ENCODE measurements at places on chromosomes 13 and 19.

GRCh38 chr13:74461011-74461410 is 326.8 kb upstream of the KLF12 start:
- DNase-seq: no peak

DNA sequence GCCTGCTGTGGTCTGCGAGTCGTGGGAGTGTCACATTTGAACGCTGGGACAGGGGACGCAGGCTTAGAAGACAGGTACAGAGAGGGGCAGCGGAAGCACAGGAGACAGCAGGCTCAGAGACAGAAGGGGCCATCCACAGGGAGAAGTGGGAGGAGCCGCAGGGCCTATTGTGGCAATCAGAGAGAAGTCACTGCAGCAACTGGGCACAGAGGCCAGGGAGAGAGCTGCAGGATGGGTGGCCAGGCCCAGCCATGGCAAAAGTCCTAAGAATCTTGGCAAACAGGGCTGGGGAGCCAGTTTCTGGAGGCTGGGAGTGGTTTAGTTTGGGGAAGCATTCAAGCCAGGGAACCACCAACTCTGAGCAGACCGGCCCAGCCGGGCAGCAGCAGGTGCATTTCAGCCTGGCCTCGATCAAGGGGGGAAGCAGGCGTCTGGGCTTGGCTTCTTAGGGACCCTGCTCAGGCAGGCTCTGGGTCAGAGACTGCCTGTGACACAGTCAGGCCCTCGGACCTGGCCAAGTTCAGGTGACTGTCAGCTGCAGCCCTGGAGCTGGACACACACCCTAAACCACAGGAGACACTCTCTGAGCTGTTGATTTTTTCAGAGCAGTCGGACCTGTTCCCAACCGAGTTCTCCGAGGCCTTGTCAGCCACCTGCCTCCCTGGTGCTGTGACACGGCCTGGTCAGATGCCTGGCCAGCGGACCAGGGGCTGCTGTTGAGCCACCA is 11.8 kb downstream of the SH3GL1 start:
- no peak for DNase-seq

DNA sequence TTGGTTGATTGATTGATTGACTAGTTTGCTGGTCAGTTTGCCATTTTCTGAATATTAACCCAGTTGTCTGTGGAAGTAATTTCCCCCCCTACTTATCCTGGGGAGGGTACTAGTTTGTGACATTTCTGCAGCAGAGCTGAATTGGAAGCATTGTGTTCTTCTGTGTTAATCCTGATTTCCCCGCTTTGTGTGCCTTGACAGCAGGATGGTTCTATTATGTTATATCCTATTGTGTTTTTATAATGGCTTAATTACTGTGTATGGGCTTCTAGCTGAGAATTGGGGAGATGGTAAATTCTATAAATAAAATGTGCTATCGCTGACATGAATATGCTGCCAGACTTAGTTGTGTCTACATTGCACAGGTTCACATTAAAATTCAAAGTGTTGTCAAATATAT is 499.7 kb downstream of the COG6 start:
- DNase-seq: no peak

- DNase-seq: no peak
Observed at GRCh38 chr19:51196181-51196580, 28.7 kb upstream of the CD33 start.

DNA sequence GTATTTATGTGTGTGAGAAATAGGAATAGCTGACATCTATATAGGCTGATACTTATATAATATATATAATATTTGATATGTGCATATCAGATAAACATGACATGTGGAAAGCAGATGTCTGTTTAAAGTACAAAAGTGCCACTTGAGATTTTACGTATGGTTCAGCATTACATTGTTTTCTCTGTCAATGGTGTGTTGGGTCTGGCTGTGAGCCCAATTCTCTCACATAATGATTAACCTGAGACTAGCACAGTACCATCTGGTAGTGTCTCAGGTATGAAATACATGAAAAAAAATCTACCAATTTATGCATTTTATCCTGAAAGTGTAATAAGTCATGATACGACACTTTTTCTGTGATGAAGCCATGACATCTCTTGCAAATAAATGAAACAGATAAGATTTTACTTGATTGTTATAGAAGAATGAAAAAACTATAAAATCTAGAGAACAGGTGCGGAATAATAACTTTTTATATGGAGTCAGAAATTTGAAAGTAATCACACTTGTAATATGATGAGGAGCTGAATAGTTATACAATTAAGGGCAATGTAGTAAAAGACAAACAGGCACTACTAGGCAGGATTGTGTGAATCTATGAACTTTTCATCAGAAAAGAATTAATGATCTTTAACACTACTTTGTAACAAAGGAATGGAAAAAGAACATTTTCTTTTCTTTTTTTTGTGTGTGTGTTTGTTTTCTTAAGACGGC is 1405.0 kb downstream of the OLFM4 start:
- no peak for DNase-seq

- DNase-seq: no peak
Observed at GRCh38 chr13:114078461-114079451, 53.7 kb downstream of the RASA3 start.

DNA sequence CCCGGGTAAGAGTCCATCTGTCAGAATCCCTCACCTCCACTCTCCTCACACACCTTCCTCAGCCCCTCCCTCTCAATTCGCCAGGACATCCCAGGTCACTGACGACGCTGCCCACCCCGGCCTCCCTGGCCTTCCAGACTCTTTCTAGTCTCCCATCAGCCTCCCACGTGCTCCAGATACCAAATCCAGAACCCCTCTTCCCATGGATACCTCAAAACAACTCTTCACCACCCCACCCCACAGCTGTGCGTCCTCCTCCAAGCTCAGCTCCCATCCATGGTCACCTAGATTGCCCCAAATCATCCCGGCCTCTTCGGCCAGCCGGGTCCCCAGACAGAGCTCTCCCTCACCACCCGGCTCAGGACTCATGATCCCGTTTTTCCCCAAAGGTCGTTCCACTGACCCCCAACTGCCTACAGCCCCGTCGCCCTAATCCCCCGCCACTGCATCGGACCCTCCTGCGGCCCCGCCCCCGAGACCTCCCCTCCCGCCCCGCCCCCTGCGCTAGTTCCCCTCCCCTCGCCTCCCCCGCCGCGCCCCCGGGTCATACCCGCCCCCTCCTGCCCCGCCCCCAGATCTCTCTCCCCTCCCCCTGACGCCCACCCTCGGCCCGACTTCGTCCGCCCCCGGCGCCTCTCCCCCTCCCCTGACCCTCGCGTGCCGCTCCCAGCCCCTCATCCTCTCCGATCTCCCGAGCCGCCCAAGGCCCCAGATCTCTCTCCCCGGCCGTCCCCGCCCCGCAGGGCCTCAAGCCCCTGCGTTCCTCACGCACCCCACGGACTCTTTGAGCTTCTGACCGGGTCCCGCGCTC is 546 bp downstream of the UBXN6 start:
- no peak for DNase-seq

DNA sequence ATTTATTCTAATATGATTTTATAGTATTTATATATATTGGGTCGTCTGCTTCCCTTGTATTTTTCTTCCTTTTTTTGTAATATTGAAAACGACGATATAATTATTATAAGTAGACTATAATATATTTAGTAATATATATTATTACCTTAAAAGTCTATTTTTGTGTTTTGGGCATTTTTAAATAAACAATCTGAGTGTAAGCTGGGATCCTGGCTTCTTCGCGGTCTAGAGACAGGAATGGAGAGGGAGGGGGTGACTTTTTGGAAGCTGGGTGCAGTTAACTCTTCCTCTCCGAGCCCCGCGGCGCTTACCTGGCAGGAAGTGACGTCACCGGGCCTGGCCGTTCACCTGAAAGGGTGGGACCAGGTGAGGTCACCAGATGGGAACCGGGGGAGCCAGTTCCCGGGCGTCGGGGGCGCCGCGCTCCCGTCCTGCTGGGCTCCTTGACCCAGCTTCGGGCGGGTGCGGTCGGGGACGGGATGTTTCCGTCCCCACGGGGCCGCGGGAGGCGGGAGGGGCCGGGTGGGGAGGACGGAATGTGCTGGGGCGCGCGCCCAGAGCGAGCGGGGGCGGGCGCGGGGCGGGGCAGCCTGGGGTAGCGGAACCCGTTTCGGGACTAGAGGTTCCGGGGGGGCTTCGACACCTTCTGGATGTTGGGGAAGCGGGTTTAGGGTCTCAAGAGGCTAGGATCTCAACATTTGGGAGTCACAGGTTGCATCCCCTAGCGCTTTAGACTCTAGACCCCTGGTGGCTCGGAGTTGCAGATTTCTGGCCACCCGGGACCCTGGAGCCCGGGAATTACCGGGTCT is 2.8 kb downstream of the ZFP36 start:
- DNase-seq: peak; percentile 93

DNA sequence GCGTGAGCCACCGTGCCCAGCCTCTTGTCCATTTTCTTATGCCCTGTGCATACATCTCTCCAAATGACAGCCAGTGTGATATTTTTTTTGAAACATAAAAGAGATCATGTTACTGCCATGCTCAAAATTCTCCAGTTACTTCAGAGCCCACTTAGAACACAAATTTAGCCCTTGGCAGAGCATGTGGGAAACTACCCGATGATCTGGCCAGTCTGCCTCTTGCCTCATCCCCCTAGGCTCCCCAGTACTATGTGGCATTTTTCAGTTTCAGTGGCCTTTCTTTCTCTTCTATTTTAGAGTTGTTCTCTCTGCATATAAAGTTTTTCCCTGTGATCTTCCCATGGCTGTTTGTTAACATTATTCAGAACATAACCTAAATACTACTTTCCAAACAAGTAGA is 323.0 kb downstream of the GPC5 start:
- no peak for DNase-seq

GRCh38 chr19:45473367-45473681 is 5.5 kb downstream of the FOSB start:
- DNase-seq: no peak

DNA sequence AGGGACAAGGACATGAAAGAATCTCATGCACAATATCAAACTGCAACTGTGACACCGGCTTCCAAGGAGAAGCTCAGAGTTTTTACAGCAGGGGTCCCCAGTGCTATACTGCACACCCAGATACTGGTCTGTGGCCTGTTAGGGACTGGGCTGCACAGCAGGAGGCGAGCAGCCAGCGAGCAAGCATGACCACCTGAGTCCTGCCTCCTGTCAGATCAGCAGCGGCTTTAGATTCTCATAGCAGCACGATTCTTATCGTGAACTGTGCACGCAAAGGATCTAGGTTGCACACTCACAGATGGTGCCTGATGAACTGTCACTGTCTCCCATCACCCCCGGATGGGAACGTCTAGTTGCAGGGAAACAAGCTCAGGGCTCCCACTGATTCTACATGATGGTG is 13.1 kb upstream of the CD22 start:
- DNase-seq: no peak

GRCh38 chr19:2811735-2812413 is 7.8 kb upstream of the ZNF554 start:
- DNase-seq: no peak

- no peak for DNase-seq
Observed at GRCh38 chr19:41932259-41932719, 4.0 kb upstream of the ERFL start.

GRCh38 chr13:110286833-110287819 is 19.8 kb downstream of the COL4A1 start:
- no peak for DNase-seq

DNA sequence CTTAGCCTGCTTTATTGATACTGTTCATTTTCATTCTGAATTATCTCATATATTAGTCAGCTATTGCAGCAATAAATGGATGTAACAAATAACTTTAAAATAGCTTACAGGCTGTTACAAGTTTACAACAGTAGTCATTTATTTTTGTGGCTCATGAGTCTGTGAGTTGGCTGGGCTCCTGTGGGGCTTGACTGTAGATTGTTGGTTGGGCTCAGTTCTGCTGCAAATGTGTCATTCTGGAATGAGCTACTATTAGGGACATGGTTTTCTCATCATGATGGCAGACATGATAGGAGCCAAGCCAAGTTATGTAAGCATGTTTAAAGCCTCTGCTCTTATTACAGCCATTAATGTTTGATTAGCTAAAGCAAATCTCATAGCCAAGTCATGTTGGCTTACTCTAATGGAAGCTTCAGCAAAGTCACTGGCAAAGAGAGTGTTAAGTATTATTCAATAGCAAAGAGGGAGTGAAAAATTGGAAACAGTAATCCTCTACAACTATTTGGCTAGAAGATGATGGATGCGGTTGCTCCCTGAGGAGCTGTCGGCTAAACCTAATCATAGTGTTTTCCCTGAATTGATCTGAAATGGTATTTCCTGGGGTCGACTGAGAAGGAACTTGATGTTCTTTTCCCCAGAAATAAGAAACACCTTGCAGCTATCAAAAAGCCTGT is 391.3 kb downstream of the TDRD3 start:
- DNase-seq: no peak

- no peak for DNase-seq
Observed at GRCh38 chr13:79457390-79457789, 23.6 kb upstream of the NDFIP2 start.

DNA sequence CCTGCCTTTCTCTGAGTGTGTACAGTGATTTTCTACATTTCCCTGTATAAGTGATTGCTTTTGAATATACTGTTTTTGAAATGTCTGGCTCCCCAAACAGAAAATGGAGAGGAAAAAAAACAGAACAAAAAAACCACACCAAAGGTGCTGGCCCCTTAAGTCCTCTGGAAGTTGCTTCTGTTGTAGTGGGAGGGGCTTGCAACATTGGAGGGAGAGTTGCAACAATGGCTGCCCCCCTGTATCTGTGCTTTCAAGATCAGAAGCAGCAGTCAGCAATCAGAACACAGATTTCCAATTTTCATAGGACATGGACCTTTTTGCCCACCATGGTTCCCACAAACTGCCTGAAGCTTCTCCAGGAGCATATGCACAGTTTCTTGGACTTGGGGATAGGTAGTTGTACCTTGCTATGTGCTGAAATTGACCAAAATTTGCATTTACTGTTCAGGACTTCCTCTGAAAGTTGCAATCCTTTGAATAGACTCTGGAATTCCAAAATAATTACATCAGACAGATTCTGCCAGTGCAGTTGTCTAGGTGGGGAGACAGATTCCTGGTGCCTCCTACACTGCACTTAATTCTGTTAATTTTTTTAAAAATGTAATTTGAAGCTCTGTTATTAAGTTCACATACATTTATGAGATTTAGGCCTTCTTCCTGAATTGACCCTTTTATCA is 13.8 kb downstream of the BIVM start:
- no peak for DNase-seq

DNA sequence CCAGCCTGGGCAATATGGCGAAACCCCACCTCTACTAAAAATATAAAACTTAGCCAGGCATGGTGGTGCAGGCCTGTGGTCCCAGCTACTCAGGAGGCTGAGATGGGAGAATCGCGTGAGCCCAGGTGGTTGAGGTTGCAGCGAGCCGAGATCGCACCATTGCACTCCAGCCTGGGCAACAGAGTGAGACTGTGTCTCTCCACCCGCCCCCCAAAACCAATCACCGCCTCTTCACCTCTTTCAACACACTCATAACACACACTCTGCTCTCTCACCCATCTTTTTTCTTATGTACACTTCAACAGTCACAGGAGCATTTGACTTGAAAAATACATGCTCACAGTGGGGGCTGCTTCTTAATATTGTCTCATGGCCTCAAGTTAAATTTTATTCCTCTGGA is 76.8 kb downstream of the ESD start:
- DNase-seq: no peak

DNA sequence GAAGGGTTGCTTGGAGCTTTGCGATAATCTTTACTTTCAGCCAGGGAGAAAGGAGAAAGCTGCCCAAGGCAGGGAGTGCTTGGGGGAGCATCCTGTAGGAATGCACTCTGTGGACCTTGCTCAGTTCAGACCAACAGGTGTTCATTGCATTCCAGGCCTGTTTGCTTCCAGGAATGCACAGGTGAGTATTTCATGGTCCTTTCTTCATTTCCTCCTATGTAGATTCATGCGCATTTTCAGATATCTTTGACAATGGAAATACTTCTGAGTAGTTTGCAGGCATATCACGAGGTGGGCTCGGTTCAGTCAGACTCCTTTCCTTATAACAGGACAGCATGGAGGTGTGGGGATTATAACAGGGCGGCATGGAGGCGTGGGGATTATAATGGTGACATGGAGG is 254.8 kb downstream of the FGF9 start:
- no peak for DNase-seq

All from activated CD8-positive, alpha-beta memory T cell treated with anti-CD3 and anti-CD28 coated beads for 1 hour (primary cell).